Spleen (tissue), 13 donors: ENCODE measurements at places on chromosomes 5 and 9. TPM values are rescaled to one million over a fixed set of nuclear protein-coding genes. Genes with fewer than 3 reads are reported as not detected.

DNA sequence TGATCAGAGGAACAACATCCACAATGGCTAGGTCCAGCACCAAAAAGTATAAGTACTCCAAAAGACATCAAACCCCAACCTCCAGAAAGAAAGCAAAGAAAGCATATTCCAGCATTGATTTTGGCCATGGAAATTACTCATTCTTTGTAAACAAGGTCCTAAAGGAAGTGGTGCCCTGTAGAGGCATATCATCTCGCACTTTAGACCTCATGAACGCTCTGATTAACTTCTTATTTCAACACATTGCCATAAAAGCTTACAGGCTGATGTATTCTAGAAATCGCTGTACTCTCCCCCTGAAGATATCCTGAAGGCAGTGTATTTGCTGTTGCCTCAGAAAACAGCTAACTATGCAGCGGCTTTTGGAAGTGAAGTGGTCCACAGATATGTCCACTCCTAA is 82.7 kb upstream of the TNPO1 start:
- H3K36me3 ChIP-seq, result no peaks in the 10 kb centered on the region
- H3K4me3 ChIP-seq, result no peak overlapping the region
- no peaks in the 10 kb centered on the region for H3K27me3 ChIP-seq
- no peak overlapping the region for H3K27ac ChIP-seq
- no peak for DNase-seq

The IL33 gene
- 7.2 TPM for polyA plus RNA-seq

The GLRA1 gene
- polyA plus RNA-seq, result not detected

- H3K4me1 ChIP-seq, result no peaks in the 10 kb centered on the region
- H3K4me3 ChIP-seq, result no peak overlapping the region
- no peaks in the 10 kb centered on the region for H3K27me3 ChIP-seq
- H3K36me3 ChIP-seq, result no peaks in the 10 kb centered on the region
Measured at GRCh38 chr9:105144841-105145240, 99.6 kb upstream of the SLC44A1 start.

The LCNL1 gene
- polyA plus RNA-seq, result 4.7 TPM

The IL31RA gene
- not detected for polyA plus RNA-seq

The GFI1B gene
- 0.20 TPM for polyA plus RNA-seq

DNA sequence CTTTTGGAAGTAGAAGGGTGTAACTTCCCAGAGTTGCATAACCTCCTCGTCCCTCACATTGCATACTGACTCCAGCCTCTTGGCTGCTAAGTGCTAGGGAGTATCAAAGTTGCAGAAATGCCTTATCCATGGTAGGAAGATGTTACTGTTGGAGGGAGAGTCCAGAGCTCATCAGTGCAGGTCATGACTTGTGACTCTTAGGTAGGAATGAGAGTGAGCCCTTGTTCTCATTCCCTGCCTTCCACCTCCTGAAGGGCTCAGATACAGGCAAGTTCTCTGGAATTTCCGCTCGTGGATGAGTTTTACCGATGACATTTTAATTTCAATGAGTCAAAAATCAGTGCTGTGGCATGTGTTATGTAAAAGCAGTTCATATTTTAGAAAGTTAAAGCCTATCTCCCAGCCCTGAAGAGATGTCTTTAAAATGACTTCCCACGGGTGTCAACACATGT is 17.0 kb downstream of the IRX1 start:
- H3K27ac ChIP-seq, result no peak overlapping the region
- DNase-seq, result no peak
- no peaks in the 10 kb centered on the region for H3K36me3 ChIP-seq
- peaks cover 37% of the 10 kb centered on the region for H3K27me3 ChIP-seq
- no peaks in the 10 kb centered on the region for H3K4me1 ChIP-seq
- H3K4me3 ChIP-seq, result no peak overlapping the region

- H3K27ac ChIP-seq, result no peak overlapping the region
- H3K4me1 ChIP-seq, result peaks cover 10% of the 10 kb centered on the region
- no peaks in the 10 kb centered on the region for H3K36me3 ChIP-seq
- H3K4me3 ChIP-seq, result no peak overlapping the region
- no peak for DNase-seq
- no peaks in the 10 kb centered on the region for H3K27me3 ChIP-seq
Measured at GRCh38 chr9:99576002-99576401, 245.7 kb upstream of the NR4A3 start.

- no peak overlapping the region for H3K4me3 ChIP-seq
- peaks cover 74% of the 10 kb centered on the region for H3K4me1 ChIP-seq
- H3K27me3 ChIP-seq, result no peaks in the 10 kb centered on the region
- no peaks in the 10 kb centered on the region for H3K36me3 ChIP-seq
Measured at GRCh38 chr9:131666774-131667173, 73.1 kb downstream of the RAPGEF1 start.

The FBP2 gene
- polyA plus RNA-seq, result not detected

- no peaks in the 10 kb centered on the region for H3K27me3 ChIP-seq
- no peak for DNase-seq
- peaks cover 8% of the 10 kb centered on the region for H3K36me3 ChIP-seq
- H3K27ac ChIP-seq, result no peak overlapping the region
- no peak overlapping the region for H3K4me3 ChIP-seq
Measured at GRCh38 chr5:38892363-38892762, 46.6 kb downstream of the OSMR start.

The FCN2 gene
- polyA plus RNA-seq, result 0.38 TPM

The NHP2 gene
- polyA plus RNA-seq, result 113 TPM

GRCh38 chr9:128062846-128063831 is 4.0 kb downstream of the NAIF1 start:
- DNase-seq, result peak; percentile 72
- no peak overlapping the region for H3K4me3 ChIP-seq
- peak overlapping the region; percentile 21 for H3K27ac ChIP-seq
- no peaks in the 10 kb centered on the region for H3K36me3 ChIP-seq
